ENCODE measurements at places on chromosomes 12 and 14.

DNA sequence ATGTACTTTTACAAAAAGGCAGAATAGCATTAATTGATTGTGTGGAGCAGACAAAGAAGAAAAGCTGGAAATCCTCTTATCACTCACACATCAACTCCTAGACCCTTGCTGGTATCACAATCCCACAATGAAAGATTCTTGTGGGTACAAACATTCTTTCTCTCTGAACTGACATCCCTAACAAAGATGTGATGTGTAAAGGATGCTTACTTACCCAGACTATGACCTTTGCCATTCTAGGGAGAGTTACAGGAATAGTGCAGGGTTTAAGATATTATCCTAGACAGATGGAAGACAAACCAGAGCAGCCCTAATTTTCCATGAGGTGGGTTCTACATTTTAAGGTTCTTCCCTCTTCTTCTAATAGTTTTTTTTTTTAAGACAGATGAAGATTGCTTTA, 60.4 kb upstream of the SLC6A15 start:
- DNase-seq, result no peak

GRCh38 chr14:93322929-93323599, 9.8 kb downstream of the BTBD7 start:
- DNase-seq, result no peak

- DNase-seq, result peak; percentile 18
Measured at GRCh38 chr14:104119119-104119487, 19.3 kb upstream of the KIF26A start.

- DNase-seq, result no peak
Measured at GRCh38 chr12:19338405-19338804, 100.9 kb upstream of the AEBP2 start.

DNA sequence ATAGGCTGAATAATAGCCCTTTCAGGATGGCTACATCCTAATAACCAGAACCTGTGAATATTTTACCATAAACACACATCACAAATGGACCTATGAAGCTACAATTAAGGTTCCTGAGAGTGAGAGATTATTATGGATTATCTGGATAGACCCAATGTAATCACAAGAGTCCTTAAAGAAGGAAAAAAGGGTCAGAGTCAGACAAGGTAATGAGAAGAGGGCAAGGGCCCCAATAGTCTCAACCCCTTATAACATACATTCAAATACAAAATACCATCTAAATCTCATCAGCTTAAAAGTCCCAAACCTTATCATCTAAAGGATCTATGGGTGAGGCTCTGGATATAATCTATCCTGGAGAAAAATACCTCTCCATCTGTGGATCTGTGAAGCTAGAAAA, 64.7 kb downstream of the GARIN6 start:
- DNase-seq, result no peak

DNA sequence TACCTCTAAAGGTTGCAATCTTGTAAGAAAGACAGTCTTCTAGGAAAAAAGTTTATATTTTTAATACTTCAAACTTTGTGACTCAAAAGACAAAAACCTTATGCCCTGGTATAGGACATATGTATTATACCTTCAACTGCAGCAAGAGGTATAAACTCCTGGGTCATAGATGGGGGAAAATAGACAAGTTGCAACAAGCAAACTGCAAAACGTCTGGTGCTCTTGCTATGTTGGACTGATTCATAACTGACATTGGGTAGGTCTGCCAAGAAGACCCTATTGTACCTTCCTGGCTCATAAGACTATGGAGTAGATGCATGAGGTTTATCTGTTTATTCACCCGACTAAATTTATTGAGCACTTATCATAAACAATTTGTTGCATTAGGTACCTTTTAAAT, 40.9 kb downstream of the BEST3 start:
- no peak for DNase-seq

Data from H9 (cell line).